Right renal cortex interstitium (tissue), 3 donors: ENCODE measurements at places on chromosomes 2 and 18.

DNA sequence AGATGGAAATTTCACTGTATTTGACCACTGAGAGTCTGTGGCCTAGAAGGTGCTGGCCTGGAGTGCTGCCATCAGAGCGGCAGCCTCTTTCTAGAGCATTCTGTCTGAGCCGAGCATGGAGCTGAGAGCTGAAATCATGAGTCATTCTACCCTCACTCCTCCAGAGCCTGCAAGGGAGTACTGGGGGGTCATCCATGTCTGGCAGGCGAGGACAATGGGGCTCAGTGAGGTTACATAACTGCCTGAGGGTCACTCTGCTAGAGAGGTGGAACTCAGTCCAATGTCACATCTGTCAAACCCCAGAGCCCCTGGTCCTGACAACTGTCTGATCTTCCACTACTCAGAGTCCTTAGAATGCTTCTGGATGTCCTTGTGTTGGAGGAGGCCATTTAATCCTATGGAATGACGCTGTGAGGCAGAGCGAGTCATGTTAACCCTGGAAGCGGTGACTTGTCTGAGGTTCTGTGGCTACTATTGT is 65.3 kb downstream of the HAUS1 start:
- no peak for DNase-seq

DNA sequence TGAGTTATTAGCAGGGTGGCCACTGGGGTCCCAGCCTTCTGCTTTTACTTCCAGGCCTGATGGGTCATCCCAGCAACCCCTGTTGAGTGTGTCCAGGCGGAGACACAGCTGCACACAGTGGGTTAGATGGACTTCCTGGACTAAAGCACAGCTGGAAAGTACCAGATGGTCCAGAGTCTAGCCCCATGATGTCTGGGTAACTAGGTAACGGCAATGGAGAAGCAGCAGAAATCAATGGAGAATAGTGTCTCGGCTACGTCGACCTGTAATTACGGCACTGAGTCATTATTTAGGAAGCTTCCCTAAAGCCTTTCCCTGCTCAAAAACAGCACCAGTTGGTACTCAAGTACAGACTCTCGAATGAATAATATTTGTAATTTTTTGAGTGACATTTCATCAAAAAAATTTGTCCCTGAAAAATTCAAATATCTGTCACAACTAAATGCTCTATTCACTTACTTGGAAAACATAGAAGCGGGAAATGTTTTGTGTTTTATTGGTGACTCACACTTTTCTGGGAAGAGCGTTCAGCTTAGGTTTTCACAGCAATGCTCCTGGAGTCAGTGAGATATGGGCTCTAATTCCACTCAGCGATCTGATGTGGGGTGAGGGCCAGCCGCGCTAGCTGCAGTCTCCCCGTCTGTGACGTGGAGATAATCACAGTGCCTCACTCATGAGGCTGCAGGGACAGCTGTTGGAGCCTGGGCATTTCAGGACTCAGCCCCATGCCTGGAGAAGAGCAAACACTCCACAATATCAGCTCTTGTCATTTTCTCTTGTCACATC is 16.2 kb upstream of the ARL4C start:
- DNase-seq: no peak

- no peak for DNase-seq
Observed at GRCh38 chr2:120904379-120904778, 168.7 kb downstream of the GLI2 start.

DNA sequence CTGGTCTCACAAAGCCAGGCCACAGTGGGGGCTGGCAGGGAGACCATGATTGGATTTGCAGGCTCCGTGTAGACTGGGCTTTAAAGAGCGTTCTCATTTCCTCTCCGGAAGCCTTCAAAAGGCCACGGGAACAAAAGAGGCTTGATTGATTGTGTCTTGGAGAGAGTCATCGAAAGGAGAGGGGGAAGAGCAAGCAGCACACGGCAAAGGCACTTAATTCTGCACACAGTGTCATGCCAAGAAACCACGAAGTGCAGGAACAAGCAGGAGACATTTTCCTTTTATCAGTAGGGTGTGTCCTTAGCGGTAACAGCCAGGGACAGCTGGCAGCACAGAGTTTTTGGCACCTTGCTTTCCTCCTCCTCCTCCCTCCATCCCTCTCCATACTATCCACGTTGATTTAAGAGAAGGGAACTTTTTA is 47.7 kb downstream of the GLI2 start:
- no peak for DNase-seq

DNA sequence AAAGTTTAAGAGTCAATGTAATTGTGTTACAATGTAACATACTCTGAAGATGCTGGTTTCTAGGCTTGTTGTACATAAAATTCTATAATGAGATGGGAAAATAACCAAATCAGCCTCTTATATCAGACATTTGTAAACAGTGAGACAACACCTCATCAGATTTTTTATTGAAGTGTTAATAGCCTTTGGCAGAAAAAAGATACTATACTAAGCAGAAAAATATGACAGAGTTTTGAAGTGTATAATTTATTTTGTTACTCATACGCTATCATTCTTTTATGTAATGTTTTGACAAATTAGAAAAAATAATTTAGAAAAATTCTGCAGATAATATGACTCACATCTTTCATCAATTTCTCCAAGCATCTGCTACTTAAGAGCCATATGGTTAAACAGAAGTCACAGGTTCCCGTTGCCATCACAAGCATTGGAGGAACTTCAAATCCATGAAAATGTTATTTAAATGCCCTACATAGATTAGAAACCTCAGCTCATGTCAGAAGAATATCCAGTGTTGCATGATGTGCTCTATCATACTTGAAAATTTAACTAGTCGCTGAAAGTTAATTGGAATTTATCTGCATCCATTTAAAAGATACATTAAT is 535.4 kb downstream of the LRP1B start:
- no peak for DNase-seq

- no peak for DNase-seq
Observed at GRCh38 chr2:84694088-84694622, 177.9 kb downstream of the DNAH6 start.

DNA sequence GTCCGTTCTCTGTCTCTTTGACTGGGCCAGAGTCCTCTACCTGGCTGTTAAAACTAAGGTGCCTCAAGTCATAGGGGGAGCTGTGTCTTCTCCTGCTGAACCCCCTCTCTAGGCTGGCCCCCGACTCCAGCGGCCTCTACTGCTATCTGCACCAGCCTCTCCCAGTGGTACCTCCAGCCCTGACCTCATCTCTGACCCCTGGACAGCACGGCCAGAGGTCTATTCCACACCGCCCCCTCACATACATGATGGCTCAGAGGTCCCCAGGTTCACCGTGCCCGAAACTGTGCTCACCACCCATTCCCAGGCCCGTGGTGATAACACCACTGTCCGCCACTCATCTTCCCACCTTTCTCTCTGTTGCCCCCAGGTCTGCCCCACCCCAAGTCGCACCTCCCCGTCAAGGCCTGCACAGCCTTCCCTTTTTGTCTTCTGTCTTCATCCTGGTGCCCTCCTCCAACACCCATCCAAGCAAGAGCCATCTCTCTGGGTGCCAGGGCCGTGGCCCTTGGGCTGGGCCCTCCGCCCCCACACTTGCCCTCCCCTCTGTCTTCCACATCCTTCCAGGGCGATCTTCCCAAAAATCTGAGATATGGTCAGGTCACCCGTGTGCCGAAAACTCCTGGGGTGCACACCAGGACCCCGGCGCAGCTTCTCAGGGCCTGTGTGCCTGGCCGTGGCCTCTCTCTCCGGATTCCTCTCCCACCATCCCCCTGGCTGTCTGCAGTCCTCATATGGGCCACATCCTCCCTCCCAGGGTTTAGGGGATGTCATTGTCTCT is 134.4 kb upstream of the ID2 start:
- no peak for DNase-seq
